ENCODE measurements at places on chromosomes 11 and 22.

DNA sequence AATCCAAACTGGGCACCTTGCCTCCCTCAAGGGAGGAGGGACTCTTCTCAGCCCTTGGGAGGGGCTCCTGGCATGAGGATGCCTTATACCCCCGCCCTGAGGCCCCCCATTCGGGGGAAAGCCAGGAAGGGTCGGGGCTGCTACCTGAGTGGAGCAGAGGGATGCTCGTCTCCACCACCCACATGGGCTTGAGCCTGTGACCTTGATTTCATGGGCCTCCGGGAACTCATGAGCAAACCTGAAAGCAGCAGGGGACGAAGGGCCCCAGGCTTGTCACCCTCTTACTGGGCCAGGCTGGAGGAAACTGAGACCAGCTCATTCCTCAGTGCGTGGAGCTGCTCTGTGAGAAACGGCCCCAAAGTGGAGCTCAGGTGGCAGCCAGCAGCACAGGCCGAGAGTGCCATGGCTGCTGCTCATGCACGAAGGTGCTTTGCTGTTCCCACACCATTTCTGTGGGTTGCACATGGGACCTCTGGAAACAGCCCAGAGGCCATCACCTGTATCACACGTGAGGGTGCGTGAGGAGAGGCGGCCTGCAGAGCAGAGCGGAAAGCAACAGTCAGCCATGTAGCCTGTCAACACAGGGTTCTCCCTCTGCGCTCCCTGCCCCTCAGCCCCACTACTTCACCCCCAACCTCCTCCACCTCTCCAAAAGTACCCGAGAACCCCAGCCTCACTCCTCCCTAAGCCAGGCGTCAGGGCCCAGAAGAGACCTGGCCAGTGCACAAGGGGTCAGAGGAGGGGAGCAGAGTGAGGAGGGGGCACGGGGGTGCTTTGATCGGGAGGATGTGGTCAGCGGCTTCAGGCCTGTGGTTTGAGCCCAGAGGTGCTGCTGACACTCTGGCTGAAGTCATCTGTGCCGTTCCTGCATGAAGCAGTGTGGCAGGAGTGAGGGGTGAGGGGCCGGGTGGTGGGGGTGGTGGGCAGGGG lies 14.1 kb upstream of the IL2RB start:
- no peak for DNase-seq

- DNase-seq: no peak
Measured at GRCh38 chr11:35677904-35678303, 15.3 kb downstream of the TRIM44 start.

- no peak for DNase-seq
Measured at GRCh38 chr11:123429336-123429735, 733 bp upstream of the GRAMD1B start.

GRCh38 chr11:1335811-1336761 lies 26.7 kb upstream of the TOLLIP start:
- DNase-seq: peak; percentile 59

DNA sequence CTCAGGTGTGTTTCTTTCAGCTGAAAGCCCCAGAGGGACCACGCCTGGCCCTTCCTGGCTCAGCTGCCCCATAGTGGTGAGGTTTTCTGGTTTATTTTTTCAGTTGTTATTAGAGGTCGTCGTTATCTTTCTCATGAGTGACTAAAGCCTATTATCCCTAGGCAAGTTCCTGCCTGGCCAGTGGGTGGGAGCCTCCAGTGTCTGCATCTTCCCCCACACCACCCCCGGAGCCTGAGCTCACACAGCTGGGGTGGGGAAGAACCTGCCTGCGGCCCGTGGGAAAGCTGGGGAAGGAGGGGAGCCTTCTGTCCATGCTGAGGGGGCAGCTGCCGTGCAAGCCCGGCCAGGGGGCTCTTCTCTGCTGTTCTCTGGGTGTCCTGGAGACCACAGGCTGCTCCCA lies 24.3 kb upstream of the PPFIA1 start:
- DNase-seq: no peak

- DNase-seq: no peak
Measured at GRCh38 chr11:114713756-114714155, 35.4 kb downstream of the NXPE2 start.

GRCh38 chr11:74418509-74418895 lies 20.3 kb upstream of the PGM2L1 start:
- DNase-seq: no peak

DNA sequence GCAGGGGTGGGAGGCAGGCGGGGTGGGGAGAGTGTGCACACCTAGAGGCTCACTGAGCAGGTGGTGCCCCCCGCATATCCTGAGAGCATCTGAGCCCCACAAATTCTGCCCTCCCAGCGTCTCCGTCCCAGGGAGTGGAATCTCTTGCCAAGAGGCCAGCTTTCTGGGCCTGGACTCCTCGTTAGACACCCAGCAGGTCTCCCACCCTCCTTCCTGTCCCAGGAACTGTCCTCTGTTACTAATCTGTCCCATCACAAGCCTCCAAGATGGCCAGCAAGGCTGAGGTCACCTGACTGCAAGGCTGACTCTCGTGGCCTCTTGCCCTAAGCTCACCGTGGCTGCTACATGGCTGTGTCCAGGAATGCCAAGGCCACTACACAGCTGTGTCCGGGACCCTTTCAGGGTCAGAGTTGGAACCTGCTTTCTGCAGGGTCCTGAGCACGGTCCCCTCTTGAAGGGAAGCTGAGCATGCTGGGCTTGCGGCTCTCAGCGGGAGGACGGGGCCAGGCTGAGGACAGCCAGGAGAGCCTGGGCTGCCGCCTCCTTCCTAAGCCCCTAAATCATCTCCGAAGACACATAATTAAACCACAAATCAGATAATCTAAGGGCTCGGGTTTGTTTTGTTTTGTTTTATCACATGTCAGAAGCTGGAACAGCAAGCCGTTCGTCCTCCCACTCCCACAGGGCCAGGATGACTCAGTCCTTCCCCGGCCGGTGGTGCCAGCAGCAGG lies 1327.3 kb downstream of the TBC1D22A start:
- DNase-seq: no peak

- DNase-seq: peak; percentile 10
Measured at GRCh38 chr22:44578516-44579230, 80.6 kb upstream of the RTL6 start.

- DNase-seq: no peak
Measured at GRCh38 chr11:82942376-82942775, 40.8 kb downstream of the DDIAS start.

- DNase-seq: no peak
Measured at GRCh38 chr11:60946601-60947264, 5.2 kb downstream of the SLC15A3 start.

DNA sequence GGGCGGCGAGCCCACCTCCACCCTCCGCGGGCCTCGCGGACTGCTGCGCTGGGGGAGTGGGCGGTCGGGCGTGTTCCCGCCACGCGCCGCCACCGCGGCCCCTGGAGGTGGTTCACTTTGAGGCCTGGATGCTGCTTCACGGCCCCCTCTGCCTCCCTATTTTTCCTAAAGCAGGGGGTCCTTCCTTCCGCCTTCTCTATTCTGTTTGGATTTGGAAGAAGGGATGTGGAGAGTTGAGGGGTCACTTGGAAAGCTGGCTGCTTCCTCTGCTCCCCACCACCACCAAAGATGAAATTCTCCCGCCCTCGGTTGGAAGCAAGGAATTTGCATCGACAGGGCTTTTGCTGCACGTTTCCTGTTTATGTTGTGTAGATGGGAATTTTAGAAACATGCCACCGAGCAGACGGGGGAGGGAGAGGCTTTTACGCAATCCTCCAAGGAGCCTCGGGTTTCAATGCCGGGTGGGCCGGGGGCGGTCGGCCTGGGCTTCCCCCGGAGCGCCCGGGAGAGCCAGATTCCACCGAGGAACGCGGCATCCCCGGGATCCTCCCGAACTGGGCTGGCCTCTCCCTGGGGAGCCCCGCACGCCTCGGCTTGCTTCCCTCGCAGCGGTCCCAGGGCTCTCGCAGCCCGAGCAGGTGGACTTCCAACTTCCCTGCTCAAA lies 403 bp upstream of the SBF2 start:
- peak; percentile 62 for DNase-seq

DNA sequence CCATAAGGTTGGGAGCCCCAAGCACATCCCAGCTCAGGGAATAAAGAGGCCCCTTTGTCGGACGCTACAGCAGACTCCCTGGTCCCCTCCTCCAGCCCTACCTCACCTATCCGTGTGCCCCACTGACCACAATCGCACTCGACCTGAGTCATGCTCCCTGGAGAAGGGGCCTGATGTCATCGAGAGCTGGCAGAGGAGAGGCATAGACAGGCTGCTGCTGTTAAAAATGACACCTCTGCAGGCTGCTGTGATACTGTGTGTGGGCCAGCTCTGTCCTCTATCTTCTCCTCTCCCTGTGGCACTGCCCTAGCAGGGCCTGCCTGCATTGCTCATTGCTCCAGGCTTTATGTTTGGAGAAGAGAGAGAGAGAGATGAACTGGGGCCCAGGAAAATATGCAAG lies 123.4 kb upstream of the SYT13 start:
- DNase-seq: no peak

GRCh38 chr11:125082611-125083311 lies 19.7 kb downstream of the SLC37A2 start:
- DNase-seq: no peak

GRCh38 chr11:61635304-61635703 lies 44.9 kb upstream of the DAGLA start:
- DNase-seq: no peak

DNA sequence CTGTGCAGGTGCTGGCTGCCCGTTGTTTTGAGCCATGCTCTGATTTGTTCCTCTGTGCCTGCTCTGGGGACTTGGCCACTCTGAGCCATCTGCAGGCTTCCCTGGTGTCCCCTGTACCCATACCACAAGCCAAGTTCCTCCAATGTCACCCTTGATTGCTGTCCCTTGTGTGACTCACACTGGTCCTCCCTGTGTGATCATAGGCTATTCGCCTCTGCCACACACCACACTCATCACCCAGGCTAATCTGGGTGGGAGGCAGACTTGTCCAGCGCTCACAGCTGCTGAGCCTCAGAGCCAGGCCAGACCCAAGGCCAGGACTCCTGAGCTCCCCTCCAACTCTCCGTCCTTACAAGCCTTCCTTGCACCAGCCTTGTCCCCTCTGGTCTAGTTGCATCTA lies 31.7 kb downstream of the IGF2 start:
- DNase-seq: no peak

- no peak for DNase-seq
Measured at GRCh38 chr22:17749605-17750395, 24.5 kb downstream of the BID start.

GRCh38 chr11:68610452-68611116 lies 73.8 kb upstream of the GAL start:
- no peak for DNase-seq

All from right lobe of liver (tissue), 6 donors.